ENCODE measurements at places on chromosomes 4 and X.

GRCh38 chr4:3436798-3437581 lies 4.8 kb upstream of the HGFAC start:
- no peak for DNase-seq

DNA sequence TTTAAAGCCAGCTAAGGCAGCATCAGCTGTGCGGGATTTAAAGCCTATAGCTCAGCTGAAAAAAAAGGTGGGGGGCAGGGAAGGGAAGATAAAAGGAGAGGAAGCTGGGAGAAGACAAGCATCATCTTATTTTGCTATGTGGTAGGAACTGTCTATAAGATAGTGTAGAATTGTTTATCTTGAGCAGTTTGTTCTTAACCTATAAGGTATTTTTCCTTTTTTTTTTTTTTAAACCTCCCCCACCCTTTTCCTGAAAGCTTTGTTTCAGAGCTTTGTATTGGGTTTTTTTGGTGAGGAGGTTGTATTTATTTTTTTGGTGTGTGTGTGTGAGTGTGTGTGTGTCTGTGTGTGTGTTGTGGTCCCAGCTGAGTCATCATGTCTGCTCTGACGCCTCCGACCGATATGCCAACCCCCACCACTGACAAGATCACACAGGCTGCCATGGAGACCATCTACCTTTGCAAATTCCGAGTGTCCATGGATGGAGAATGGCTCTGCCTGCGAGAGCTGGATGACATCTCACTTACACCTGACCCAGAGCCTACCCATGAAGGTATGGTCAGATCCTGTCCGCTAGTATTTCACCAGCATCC lies 531 bp downstream of the RUFY3 start:
- DNase-seq = peak; percentile 21

GRCh38 chr4:175758050-175759024 lies 53.7 kb downstream of the GPM6A start:
- DNase-seq = no peak

GRCh38 chrX:152960115-152960514 lies 33.8 kb downstream of the PNMA5 start:
- no peak for DNase-seq

DNA sequence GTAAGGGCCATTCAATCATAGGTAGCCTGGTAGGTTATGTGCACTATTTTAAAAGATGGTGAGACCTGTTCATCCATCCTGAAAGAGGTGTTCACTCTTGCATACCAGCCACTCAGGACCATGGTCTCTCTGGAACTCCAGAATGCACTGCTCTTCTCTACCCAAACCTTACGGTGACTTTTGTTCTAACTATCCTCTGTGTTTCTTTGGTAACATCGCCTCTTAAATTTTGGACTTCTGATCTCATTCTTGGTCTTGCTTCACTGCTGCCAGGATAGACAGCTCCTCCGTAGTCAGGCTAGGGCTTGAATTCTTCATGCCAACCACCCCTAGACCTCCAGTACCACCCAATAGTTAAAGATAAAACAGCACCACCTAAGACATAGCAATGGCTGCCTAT lies 346.3 kb upstream of the GALNT7 start:
- DNase-seq = no peak

- DNase-seq = no peak
Observed at GRCh38 chrX:140065961-140066662, 100.8 kb upstream of the CXorf66 start.

- DNase-seq = no peak
Observed at GRCh38 chr4:108527723-108528122, 92.7 kb upstream of the RPL34 start.

Data from stimulated activated CD8-positive, alpha-beta memory T cell treated with anti-CD3 and anti-CD28 coated beads, Interleukin-12 subunit alpha, Interleukin-12 subunit beta, amount 100 ng/mL, for 1 hour (primary cell).